ENCODE measurements at places on chromosomes 2 and 18.

DNA sequence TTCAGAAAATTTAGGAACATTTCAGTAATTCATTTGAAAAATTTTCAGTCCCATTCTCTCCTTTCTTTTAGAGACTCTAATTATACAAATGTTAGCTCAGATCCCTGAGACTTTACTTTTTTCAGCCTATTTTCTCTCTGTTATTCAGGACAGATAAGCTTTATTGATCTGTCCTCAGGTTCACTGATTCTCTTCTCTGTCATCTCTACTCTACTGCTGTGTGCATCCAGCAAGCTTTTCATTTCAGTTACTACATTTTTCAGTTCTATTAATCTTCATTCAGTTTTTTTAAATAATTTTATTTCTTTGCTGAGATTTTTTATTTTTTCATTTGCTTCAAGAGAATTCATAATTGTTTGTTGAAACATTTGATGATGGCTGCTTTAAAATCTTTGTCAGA is 22.1 kb upstream of the PIK3C3 start:
- DNase-seq = no peak

GRCh38 chr2:233079473-233079877 is 19.3 kb downstream of the INPP5D start:
- peak; percentile 54 for DNase-seq

- DNase-seq = no peak
Measured at GRCh38 chr18:52363861-52364260, 23.9 kb downstream of the DCC start.

GRCh38 chr2:128410035-128410757 is 91.5 kb upstream of the HS6ST1 start:
- DNase-seq = no peak

- no peak for DNase-seq
Measured at GRCh38 chr2:27520316-27520715, 23.7 kb downstream of the GCKR start.

DNA sequence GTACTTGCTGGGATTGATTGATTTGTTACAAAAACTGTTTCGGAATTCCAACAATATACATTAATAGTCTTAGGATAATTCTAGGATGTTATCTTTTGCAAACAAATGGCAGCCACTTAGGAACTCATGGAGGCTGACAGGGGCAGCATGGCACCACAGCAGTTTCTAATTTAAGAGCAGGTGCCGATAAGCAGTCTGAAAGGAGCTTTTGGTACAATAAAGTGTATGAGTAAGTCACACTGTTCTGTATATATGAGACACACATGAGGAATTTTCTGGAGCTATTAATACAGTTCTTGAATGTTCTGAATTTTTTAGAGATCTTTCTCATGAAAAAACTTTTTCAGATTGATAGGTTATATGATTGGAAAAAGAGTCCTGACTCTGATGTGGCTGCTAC is 52.2 kb downstream of the EIF5B start:
- DNase-seq = no peak

DNA sequence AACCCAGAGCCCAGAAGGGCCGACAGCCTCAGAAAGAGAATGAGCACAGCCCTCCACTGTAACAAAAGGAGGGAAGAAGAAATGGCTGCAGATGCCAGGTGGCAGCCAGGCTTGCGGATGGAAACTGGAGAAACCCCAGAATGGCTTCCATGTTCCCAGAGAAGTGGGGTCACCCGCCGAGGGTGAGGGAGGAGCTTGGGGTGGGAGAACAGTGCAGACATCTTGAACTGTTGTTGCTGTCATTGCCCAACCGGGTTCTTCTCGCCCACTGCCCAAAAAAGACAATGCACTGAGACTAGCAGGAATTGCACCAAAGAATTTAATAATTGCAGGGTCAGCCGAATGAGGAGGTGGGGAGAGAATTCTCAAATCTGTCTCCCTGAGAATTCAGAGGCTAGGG is 223.2 kb upstream of the RAB6C start:
- DNase-seq = no peak

DNA sequence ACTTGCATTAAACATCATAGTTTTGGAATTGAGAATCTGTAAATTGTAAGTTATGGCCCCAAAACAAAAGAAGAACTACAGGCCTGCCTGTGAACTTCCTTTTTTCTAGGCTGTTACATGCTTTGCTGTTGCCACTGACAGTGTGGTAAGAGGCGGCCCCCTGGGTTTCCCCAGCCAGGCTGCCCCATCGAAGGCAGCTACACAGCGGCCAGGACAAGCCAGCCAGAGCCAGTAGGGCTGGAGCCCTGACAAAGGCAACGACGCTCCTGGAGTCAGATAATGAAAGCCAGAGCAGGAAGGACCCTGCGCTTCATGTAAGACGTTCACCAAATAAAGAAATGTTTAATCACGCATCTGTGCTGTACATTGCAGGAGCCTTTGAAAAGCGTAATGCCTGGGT is 55.0 kb downstream of the ANKRD44 start:
- DNase-seq = peak; percentile 70

- no peak for DNase-seq
Measured at GRCh38 chr2:240873805-240874714, 5.4 kb downstream of the AGXT start.

- DNase-seq = no peak
Measured at GRCh38 chr18:5510135-5510846, 33.5 kb downstream of the EPB41L3 start.

DNA sequence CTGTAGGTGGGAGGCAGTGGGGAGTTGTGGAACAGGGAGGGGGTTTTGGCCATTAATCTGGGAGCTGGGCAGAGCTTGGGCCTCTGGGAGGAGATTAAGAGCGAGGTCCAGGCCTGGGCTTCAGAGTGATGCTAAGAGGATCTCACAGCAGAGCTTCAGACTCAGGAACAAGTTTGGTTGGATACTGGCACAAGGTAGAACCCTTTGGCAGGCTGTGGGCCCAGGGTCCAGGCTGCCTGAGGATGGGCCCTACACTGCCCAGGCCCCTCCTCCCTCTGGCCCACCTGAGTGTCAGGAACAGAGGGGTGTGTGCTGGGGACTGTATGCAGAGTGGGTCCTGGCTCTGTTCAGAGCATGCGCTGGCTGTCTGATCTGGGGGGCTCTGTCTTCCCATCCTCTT is 334.9 kb downstream of the CYP26B1 start:
- DNase-seq = no peak

DNA sequence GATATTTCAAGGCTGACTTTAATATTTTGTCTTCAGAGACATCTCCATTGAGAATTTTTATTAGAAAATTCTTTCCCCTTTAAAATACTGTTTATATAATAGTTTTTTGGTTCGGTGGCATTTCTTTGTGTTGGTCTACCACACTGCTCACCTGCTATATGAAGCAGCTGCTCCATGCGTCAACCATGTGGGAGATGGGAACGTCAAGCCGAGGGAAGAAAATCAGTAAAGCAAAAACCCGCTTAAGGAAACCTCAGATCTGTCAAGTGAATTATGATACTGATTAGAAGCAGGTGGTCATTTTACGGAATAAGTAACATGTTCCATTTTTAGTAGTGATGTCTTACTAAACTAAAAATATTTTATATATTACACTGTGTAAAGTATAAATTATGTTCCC is 5.6 kb upstream of the TMEM17 start:
- DNase-seq = no peak

- no peak for DNase-seq
Measured at GRCh38 chr2:26074676-26075075, 40.8 kb downstream of the RAB10 start.

- no peak for DNase-seq
Measured at GRCh38 chr18:42508683-42509296, 553.8 kb downstream of the PIK3C3 start.

- no peak for DNase-seq
Measured at GRCh38 chr18:63676526-63677323, 15.0 kb upstream of the SERPINB3 start.
